ENCODE measurements at places on chromosomes 4 and X.

GRCh38 chr4:24640366-24640765, 56.0 kb upstream of the DHX15 start:
- no peak for DNase-seq

- peak; percentile 7 for DNase-seq
Measured at GRCh38 chrX:2340991-2341390, 159.8 kb downstream of the DHRSX start.

DNA sequence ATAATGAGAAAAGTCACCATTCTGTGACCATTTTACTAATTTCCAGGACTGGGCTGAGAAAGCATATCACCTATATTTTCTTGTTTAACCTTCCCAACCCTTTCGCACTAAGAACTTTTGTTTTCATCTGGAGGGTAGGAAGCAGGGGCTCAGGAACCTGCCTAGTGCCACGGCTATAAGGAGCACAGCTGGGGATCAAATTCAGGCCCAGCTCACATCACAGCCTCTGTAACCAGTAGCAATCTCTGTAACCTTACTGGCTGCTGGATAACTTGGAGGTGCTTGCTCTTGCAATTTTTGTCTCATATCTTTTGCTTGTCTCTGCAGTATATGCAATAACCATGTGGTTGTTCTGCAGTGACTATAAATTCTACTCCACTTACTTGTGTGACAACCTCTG, 76.7 kb upstream of the PLAC1 start:
- no peak for DNase-seq

GRCh38 chr4:94469221-94469784, 17.6 kb downstream of the PDLIM5 start:
- DNase-seq, result no peak

Measured in EH (cell line).